ENCODE measurements at places on chromosomes 5 and 9.

DNA sequence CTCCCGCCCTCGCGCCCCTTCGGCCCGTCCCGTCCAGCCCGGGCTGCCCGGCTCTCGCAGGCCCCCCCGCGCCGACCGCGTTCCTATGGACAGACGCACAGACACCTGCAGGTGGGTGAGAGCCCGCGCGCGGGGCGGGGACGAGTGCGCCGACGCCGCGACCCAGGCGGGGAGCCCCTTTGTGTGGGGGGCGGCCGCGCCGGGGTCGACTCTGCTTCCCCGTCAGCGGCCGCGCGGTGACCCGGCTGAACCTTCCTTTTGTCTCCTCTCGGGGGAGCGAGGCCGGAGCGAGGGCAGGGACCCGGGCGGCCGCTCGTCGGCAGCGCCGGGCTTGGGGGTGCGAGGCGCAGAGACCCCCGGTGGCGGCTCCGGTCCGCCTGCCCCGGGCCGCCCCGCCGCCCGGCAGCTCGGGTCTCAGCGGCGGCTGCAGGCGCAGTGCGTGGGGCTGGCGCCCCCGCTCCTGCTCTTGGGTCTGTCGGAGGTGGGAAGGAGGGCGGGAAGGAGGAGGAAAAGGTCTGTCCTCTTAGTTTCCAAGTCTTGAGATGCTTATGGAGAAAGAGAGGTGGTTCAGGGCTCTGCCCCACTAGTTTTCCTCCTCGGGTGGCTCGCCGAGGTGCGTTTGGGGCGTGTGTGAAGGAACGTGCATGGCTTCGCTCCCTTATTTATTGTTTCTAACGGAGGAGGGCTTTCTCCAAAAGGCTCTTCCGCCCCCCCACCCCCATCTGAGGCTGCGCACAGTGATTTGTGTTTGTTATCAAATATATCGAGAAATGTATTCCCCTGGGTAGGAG lies 576 bp downstream of the KIAA1958 start:
- DNase-seq = peak; percentile 25

GRCh38 chr5:37506241-37506640 lies 127.1 kb downstream of the WDR70 start:
- no peak for DNase-seq

GRCh38 chr9:99832558-99832864 lies 10.8 kb downstream of the NR4A3 start:
- DNase-seq = no peak

- no peak for DNase-seq
These were observed 10.0 kb downstream of the MTAP start for GRCh38 chr9:21812415-21812814.

DNA sequence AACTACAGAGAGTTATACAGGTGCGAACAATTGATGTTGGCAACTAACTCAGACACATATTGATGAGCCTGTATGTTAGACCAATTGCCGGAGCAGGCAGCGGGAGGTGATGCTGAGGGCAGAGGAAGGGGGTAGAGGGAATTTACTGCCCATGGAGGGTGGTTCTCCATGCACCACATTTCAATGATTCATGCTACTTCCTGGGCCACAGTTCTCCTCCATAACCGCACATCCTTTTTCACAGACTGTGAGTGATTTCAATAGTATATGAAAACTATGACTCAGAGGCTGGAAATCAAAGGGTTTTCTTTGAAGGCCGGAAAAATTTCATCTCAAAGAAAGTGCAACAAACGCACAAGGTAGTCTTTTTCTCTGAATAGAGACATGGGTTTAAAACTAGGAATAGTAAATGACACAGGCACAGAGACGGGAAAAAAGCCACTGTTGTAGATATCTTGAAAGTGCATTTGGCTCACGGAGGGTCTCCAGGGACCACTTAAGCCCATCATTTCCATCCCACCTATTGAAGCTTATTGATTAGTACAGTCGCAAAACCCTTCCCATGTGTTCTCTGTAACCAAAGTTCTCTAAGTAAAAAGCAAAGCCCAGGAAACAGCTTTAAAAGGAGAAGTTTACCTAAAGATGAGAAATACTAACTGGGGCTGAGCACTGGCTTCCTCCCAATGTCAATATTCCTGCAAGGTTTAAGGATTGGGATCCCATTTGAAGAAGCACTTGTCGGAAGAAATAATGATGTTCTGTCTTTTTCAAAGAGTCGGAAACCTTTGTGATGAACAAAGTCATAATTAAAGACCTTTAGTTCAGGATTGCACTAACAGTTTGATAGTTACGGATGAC lies 28.0 kb upstream of the ADAM19 start:
- DNase-seq = peak; percentile 76

All from CD4-positive, alpha-beta T cell treated with Interleukin-6 at 100 ng/mL for 8 hours (primary cell).